Activated CD8-positive, alpha-beta memory T cell treated with anti-CD3 and anti-CD28 coated beads for 1 hour (primary cell): ENCODE measurements at places on chromosomes 3 and 15.

DNA sequence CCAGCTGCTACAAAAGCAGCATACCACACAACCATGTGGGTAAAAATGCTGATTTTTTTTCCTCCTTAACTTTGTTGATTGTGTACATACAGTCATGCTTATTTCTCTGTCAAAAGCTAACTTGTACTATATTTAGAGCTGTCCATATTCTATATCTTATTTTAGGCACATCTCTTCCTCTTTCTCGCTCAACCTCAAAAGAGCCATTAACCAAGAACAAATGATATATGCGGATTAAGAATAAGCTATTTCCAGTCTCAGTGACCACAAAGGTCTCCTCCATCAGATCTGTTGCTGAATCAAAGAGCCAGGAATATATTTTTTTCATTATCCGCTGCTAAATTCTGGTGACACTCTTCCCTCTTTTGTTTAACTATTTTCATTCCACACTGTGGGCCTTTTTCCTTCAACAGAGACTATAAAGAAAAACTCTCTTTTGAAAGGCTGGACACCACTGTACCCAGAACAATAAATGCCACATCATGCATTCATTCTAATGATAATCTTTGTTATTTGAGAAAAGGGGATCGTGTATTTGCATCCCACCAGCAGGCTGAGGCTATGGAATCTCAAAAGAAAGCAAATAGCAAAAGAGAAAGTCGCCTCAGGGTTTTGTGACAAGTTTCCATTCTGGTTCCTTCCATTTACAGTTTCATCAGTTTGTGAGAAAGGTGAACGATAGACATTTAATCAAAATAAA is 8.0 kb downstream of the TMEM212 start:
- no peak for DNase-seq

- no peak for DNase-seq
Measured at GRCh38 chr3:128009952-128010846, 42.0 kb upstream of the SEC61A1 start.

- no peak for DNase-seq
Measured at GRCh38 chr3:32596909-32597369, 26.3 kb upstream of the DYNC1LI1 start.

- no peak for DNase-seq
Measured at GRCh38 chr3:76402926-76403325, 617.6 kb upstream of the ZNF717 start.

GRCh38 chr3:189157232-189158007 is 14.4 kb upstream of the TPRG1 start:
- DNase-seq = no peak

DNA sequence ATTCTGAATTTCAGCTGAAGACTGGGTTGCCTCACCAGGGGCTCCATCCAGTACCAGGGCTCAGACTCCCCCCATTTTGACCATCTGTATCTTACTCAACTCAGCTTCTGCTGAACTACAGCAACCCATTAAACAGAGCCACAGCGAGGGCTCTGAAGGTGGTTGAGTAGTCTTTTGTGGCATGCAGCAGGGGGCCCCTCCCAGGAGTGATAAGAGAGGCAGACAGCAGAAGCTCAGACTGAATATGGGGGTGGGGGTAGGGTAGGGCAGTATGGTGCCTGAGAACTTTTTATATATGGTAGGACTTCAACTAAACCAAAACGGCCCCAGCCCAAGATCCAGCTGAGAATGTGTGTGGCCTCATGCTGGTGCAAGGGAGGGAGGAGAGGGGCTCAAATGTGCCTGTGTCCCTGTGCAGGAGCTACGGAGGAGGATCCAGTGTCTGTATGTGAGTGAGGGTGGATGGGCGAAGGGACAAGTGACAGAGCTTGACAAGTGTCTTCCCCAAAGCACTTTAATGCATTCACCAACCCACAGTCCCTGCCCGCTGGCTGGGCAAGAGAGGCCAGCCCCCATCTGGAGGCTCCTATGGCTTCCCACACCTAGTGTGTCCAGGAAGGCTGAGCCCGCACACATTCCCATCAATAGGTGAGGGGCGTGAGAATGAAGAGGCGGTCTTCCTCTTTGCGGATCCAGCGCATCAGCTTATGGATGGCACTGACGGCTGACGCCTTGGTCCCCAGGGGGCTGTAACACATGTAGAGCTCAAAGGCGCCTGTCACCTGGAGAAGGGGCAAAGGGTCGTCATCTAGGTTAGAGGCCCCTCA is 4.9 kb upstream of the MST1R start:
- DNase-seq = no peak

DNA sequence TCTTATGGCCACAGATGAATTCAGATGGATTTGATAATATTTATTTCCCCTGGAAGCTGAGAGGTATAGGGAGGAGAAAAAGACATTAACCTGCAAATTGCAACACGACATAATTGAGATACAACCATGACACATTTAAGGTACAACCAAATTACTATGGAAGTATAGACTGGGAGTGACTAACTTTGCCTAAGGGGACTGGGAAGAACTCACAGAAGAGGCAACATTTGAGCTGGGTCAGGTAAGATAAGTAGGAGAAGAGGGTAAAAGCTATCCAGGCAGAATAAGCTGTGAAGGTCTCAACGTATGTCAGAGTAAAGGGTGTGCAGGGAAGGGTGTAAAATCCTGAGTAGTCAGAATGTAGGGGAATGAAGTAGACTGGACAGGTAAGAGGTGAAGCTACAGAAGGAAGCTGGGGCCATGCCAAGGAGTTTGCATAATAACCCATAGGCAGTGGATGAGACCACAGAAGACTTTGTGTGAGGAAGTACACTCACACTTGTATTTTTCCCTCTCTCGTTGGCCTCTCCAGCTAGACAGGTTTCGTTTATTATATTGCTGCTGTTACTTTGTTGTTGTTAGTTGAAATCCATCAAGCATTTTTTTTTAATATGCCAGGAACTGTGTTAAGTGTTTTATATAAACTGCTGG is 28.0 kb upstream of the PTX3 start:
- DNase-seq = no peak

DNA sequence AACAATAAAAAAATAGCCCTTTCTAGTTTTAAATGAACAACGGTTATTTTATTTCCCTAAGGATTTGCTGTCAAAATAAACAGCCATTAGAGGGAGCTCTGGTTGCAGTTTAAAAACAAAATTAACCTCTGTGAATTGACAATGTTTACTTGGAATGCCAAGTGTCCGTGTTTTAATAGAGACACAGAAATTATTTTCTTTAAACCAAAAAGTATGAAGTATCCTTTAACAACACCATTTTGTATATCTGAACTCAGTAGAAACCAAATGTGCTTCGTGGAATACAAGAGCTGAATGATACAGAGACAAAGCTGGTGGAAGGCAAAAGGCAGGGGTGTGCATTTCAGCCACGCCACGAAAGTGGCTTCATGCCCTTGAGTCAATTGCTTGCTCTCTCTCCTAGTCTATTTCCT is 74.4 kb downstream of the MOBP start:
- DNase-seq = no peak

DNA sequence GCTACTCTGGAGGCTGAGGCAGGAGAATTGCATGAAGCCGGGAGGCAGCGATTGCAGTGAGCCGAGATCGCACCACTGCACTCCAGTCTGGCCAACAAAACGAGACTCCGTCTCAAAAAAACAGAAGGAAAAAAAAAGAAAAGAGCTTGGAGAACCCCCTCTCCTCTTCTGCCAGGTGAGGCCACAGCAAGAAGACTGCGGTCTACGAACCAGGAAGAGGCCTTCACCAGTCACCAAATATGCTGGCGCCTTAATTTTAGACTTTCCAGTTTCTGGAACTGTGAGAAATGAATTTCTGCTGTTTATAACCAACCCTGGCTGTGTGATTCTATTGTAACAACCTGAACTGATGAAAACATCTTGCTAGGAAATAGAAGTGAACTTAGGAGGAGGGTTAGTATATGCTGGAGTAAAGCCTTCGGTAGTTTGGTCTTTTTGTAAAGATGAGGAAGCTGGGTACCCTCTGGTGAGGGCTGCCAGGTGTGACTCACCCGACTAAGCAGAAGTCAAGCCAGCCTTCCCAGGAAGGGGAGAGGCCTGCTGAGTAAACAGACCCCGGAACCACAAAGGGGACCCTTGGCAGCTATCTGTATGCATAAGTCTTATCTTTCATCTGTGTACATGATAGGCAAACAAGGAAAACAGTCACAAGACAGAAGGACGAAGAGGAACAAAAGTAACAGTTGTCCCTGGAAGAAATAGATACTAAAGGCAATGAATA is 78.7 kb downstream of the KLF13 start:
- no peak for DNase-seq

GRCh38 chr15:95296643-95297042 is 1033.9 kb upstream of the NR2F2 start:
- no peak for DNase-seq

DNA sequence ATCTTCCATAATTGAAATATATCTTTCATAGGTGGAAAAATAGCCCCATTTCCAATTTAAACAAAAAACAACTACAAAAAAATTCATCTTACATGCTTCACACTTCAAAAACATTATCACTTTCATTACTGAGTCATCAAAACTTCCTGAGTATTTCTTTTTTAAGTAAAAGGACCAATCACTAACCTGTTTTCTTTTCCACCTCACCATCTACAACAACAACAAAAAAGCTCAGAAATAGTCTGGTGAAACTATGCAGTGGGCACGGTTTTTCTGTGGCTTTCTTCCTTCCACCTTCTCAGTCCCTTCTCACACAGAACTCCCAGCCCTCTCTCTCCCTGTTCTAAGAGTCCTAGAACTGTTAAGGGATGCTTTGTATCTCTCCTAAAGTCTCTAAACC is 20.3 kb upstream of the TNIK start:
- DNase-seq = no peak

DNA sequence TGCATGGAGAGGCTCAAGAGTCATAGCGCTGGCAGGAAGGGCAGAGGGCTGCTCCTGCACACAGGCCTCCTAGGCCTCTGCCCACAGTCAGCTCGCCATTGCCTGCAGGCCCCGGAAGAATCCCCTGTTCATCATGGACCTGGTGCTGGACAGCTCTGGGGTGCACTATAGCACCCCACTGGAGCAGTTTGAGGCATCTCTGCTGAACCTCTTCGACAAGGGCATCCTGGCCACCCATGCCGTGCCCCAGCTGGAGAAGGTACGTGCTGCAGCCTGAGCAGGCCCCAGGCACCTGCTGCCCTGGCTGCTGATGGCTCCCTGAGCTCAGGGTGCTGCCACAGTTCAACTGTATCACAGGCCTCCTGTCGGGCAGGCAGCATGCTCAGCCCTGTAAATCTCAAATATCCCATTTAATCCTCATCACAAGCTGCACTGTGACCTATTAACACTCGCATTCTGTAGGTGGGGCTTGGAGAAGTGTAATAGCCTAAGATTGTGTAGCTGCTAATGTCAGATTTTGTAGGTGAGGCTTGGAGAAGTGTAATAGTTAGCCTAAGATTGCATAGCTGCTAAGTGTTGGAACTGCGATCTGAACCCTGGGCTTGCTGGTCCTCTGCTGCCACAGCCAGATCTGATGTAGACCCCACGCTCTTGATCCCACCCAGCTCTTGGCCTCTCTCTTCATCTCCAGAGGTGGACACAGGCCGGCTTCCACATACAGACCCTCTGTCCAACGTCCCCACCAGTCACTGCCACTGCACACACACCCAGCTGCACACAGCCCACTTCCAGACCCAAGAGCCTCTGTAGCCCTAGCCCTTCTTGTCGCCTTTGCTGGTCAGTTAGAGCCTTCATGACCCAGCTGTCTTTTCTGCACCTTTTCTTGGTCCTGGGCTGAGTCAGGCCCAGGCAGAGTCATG is 31.9 kb downstream of the DNAH1 start:
- no peak for DNase-seq

- no peak for DNase-seq
Measured at GRCh38 chr3:18238746-18239331, 186.3 kb downstream of the SATB1 start.

DNA sequence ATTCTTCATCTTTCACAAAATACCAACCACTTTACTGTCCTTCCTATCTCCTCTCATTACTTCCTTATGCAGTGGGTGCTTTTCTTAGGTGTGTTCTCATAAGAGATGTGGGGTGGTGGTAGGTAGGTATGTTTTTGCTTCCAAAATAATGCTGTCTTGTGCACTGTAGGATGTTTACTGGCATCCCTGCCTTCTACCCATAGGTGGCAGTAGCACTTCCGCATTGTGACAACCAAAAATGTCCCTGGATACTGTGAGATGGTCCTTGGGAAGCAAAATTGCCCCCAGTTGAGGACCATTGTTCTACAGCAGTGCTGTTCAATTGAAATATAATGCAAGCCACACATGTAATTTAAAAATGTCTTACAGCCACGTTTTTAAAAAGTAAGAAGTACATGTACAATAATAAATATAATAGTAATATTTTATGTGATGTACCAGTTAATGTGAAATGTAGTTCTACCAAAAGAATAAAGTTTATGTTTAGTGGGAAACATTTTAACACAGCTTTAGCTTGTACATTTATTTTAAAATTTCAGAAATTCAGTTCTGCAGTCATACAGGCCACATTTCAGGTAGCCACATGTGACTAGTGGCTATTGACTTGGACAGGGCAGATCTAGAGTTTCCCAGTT is 75.2 kb downstream of the NEO1 start:
- DNase-seq = no peak

GRCh38 chr3:67656614-67657013 is 2.2 kb upstream of the SUCLG2 start:
- no peak for DNase-seq

DNA sequence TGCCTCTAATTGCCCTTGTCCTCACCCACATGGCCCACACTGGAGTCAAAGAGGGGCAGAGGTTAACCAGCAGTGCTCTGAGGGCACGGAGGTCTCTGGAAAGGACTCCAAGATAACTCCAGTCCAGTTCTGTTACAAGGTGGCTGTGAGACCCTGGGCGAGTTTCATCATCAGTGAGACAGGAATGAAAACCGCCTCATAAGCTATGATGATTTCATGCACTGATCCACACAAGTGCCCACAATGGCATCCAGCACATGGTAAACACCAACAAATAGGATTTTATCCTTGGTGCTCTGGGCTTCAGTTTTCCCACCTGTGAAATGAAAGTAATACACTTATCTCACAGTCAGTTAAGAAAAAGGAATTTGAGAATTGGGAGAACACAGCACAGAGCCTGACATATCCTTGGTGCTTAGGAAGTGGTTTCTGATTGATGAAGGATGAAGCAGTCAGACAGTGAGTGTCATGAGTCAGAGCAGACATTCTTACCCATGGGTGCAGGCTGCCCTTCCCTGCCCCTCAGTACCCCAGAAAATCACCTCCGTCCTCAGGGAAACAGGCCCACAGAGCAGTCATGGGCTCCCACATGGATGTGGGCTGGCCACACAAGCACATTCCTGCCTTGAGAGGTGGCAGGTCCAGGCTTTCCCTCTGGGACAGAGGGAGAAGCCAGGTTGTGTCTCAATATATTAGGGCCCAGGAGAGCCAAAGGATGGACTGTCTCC is 48.4 kb downstream of the DAPK2 start:
- DNase-seq = no peak

DNA sequence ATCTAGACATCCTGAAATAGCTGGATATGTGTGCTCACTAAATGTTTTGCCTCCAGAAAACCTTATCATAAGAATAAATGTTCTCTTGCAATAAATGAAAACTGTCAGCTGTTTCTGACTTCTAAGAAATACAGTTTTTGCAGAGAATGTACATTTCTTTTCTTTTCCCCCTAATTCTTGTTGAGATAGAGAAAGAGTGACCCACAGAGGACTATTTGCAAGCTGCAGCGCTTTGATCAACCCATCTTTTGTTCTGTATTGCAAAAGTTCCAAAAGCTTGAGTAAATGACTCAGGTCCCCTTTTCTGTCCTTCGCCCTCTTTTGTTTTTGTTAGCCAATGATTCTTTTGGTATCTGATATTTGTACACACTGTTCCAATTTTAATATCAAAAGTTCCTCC is 141.9 kb downstream of the BBX start:
- no peak for DNase-seq

GRCh38 chr3:50204804-50205412 is at the start of gene SLC38A3:
Gene SLC38A3 (plus strand): TSS chr3:50205271. CDS start chr3:50214200, 8,929 bp downstream.
- no peak for DNase-seq

- DNase-seq = no peak
Measured at GRCh38 chr3:48563382-48563918, at the start of gene UCN2. Gene UCN2 (minus strand): TSS chr3:48563781. CDS start chr3:48563124, 657 bp downstream.
